Smooth muscle cell of the brain vasculature (primary cell): ENCODE measurements at places on chromosomes 6 and 20.

DNA sequence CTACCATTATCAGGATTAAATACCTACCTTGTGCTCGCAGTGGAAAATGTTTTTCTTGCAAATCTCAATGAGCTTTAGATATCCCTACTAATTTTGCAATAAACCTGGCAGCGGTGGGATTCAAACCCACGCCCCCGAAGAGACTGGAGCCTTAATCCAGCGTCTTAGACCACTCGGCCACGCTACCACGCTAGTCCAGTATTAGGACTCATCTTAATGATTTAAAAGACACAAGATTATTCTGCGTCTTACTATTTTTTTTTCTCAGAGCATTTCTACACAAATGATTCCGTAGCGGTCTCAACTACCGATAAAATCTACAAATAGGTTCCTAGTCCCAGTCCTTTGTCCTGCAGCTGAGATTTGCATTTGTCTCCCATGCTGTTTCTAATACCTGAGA lies 35.2 kb upstream of the ZSCAN23 start:
- no peak for DNase-seq

- DNase-seq = no peak
Observed at GRCh38 chr6:71299541-71300470, 11.2 kb downstream of the OGFRL1 start.

GRCh38 chr20:45892049-45892825 lies 1.1 kb downstream of the CTSA start:
- DNase-seq = no peak

GRCh38 chr6:146542881-146543210 lies 787 bp upstream of the RAB32 start:
- DNase-seq = no peak

DNA sequence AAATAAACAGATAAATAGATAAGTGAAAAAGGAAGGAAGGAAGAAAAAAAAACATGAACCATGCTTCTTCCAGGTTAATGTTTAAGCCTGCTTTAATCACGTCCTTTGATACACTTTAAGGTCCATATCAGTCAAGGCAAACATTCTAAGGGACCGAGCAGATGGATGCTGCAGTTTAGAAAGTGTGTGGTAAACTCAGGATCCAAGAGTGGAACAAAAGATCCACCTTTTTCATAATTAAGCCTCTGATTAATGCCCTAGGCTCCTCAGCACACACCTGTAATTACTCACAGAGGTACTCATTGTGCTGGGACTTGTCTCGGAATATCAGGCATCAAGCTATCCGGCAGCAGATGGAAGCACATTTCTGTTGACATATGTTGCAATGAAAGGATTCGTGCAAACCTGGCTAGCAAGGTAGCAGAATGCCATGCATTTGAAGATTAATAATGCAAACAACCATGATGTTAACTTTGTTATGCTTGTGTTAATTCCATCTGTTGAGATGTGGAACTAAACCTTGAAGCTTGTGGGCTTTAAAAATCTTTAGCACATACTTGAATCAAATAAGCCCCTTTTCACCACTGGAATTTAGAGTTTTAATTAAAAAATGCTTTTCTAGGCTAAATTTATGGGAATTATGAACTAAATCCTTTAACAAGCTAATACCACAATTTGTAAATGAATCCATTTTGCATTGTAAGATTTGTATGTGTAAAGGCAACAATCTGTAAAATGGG lies 163.7 kb downstream of the RALGAPA2 start:
- DNase-seq = no peak

- DNase-seq = no peak
Observed at GRCh38 chr6:24145690-24146131, 19.7 kb downstream of the NRSN1 start.

DNA sequence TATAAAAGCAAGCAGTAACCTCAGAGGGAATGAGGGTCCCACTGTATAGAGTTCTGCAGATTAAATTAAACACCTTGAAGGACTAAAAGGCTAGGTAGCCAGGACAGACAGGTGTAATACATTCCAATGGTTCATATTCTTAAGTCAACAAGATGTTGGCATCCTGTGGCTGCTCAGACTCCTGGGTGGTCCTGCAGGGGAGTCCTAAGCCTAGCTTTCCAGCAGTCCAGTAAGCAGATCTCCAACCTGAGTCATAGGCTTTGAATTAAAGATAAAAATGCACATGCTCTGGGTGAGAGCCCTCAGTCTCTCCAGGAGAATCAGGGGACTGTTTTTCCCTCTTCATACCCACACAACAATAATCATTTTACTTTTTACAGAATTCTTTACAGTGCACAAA lies 307.3 kb upstream of the SUPT3H start:
- DNase-seq = no peak

DNA sequence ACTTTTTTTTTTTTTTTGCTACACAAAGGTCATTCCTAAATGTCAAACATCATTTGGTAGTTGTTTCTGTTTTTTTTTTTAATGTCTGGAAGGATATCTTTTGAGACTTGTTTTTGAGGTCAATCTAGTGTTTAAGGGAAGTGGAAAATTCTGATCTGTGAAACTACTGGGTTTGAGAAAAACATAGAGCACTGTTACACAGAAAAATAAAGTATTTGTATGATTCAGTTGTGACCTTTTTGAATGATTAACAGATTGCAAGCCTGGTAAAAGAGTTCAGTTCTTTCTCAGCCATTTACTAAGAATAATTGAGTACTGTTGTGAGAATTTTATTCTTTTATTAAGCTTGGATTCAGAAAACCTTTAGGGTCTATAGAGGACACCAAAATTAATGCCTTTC lies 276.7 kb downstream of the ADGRB3 start:
- DNase-seq = no peak

GRCh38 chr20:10519361-10520046 lies 84.4 kb downstream of the SLX4IP start:
- no peak for DNase-seq

- DNase-seq = no peak
Observed at GRCh38 chr6:48136856-48137255, 25.9 kb upstream of the PTCHD4 start.

DNA sequence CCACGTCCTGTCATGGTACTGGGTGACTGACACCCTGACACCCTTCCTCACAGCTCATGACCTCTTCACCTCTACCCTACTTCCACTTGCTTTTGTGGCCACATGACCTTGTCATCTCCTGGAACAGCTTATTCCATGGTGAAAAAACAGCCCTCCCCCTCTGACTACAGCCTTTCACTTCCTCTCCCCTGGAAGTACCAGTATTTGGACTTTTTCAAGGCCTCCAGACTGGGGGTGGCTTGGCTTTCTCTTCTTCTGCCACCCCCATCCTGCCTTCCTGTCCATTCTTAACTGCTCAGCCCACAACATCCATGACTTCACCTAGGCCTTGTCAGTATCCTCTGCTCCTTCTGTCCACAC lies 168.4 kb downstream of the CARMIL1 start:
- DNase-seq = no peak

GRCh38 chr20:51426718-51427650 lies 115.5 kb downstream of the NFATC2 start:
- no peak for DNase-seq

DNA sequence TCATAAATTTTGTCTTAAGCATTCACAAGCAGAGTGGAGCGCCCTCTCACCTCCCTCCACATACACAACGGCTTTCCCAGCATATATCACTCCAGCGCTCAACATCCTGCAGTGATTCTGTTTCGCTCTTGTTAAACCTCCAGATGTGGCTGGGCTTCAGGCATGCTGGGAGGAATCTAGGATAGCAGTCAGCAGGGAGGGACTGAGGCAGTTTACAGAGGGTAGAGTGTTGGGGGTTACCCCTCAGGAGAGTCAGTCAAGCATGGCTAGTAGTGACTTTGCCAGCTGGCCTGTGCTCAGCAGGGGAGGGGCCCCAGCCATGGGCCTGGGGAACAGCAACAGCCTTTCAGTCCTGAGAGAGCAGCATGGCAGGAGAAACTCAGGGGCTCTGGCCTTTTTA lies 161.4 kb upstream of the FLRT3 start:
- DNase-seq = no peak

GRCh38 chr6:144161975-144162374 lies 11.7 kb downstream of the STX11 start:
- DNase-seq = no peak

DNA sequence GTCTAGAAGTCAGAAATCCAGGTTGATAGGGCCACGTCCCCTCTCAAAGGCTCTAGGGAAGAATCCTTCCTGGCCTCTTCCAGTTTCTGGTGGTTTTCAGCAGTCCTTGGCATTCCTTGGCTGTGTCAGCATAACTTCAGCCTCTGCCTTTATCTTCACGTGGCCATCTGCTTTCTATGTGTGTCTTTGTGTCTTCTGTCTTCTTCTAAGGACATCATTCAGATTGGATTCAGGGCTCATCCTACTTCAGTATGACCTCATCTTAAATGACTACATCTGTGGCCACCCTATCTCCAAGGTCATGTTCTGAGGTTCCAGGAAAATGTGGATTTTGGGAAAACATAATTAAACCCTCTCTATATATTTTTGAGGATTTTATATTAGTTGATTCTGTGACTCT lies 23.0 kb downstream of the C6orf89 start:
- no peak for DNase-seq

- no peak for DNase-seq
Observed at GRCh38 chr6:132382630-132383175, 18.6 kb downstream of the MOXD1 start.

DNA sequence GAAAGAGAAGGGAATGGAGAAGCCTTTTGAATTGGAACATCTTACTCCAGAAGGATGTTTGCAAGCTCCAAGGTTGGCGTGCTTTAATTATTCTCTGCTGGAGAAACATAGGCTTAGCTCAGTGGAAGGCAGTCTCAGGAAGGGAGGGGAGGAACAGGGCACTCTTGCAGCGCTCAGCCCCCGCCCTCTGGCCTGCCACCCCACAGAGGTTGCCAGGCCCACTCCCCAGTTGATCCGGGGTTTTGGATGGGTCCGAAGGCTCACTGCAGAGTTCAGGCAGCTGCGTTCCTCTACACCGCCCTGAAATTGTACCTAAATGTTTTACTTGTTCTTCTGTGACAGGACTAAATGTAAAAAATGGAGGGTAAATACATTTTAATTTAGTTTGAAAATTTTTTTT lies 155.2 kb upstream of the DTNBP1 start:
- no peak for DNase-seq

DNA sequence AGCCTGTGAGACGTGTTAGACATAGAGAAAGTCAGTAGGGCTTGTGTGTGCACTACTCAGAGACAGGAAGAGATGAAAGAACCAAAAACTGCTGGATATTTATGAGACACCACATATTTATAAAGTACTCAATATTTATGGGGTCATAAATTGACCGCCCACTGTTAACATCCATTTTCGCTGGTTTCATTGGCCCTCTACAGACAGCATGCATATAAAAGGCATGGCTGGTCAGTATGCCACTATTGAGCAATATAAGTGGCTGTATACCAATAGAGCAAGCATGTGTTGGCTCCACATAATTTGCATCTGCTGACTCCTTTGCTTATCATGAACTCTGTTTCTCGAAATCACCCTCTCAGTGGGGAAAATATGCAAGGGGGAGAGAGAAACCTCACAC lies 110.3 kb upstream of the BTN3A2 start:
- no peak for DNase-seq

DNA sequence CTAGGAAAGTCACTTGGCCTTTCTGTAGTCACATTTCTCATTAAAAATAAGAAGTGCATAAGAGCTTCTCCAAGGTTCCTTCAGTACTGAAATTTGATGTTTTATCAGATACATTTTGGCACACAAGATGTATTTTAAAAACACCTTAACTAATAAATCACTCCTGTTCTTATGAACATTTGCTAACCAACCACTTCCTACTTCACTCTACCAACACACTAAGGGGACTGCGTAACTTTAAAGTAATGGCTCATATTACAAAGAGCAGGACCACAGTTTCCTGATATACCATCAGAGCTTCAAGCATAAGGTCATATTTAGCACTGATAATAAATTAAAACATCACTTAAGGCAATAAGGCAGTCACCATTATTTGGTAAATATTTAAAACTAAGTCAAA lies 104.4 kb downstream of the RALGAPA2 start:
- DNase-seq = no peak

GRCh38 chr6:90644492-90644891 lies 57.6 kb upstream of the MAP3K7 start:
- DNase-seq = no peak

DNA sequence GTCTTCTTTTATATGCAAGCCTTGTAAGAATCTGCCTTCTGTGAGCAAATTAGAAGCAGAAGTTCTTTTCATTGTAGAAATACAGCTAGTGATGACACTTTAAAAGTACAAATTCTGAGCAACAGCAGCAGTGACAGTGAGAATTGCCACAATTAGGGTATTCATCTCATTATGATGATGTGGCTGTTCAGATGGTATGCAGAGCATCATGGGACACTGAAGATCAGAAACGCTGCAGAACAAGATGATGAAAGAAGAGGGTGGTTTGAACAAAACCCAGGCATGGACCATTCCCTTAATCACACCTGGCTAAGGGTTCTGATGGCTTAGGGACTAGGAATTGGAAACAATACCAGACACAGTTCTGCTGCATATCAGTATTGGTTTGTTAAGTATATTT lies 312.7 kb upstream of the TBX18 start:
- no peak for DNase-seq

DNA sequence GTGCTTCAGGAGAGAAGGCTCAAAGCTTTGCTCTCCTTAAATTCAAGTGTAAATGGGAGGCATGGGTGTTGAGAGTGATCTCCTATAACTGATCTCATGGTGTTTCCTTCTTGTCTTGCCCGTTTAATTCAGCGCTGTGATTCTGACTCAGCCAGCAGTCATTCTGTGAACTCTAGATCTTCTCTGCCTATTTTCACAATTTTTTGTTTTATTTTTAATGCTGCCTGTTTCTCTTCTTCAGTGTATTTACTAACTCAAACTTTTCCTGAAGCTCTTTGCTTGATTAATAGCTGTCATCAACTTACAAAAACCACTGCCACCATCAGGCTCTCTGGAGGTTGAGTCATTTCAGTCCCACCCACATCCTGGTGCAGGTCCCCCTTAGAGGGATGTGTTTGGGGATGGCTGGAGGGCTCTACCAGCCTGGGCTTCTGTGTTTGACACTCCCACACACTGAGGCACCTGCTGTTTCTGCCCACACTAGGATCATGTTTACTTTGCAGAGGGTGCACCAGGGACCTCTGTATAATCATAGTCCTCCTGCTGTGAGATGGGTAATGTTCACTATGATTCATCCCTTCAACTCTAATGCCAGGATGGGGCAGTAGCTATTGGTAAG lies 94.0 kb downstream of the SHLD1 start:
- DNase-seq = no peak

GRCh38 chr6:112429226-112429625 lies 82.1 kb downstream of the RFPL4B start:
- no peak for DNase-seq

GRCh38 chr6:21171801-21172200 lies 421.8 kb upstream of the SOX4 start:
- no peak for DNase-seq

GRCh38 chr6:1868561-1869261 lies 259.0 kb downstream of the FOXC1 start:
- no peak for DNase-seq

DNA sequence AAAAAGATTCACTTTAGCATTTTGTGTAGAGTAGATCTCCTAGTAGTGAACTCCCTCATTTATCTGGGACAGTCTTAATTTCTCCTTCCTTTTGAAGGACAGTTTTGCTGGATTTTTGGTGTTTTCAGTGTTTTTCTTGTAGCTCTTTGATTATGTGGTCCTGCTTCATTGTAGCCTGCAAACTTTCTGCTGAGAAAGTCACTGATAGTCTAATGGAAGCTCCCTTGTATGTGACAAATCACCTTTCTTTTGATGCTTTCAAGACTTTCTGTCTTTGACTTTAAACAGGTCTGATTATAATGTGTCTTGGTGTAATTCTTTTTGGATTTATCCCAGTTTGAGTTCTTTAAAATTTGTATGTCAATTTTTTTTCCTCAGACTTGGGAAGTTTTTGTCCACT lies 86.1 kb downstream of the FAM83B start:
- DNase-seq = no peak

GRCh38 chr20:23091721-23092383 lies 5.7 kb upstream of the CD93 start:
- no peak for DNase-seq
